ENCODE measurements at places on chromosomes 5 and 9. TPM values are rescaled to one million over a fixed set of nuclear protein-coding genes. Genes with fewer than 3 reads are reported as not detected.

SPINK4 gene
- polyA plus RNA-seq: not detected

GRCh38 chr9:99773468-99774138 lies 48.1 kb upstream of the NR4A3 start:
- no peak for DNase-seq

- DNase-seq: peak; percentile 81
These were observed 147.5 kb downstream of the LURAP1L start for GRCh38 chr9:12922224-12922866.

- DNase-seq: no peak
These were observed 11.4 kb downstream of the MRPL36 start for GRCh38 chr5:1788200-1788599.

GRCh38 chr5:52838326-52839015 lies 50.8 kb downstream of the ITGA1 start:
- DNase-seq: no peak

- DNase-seq: no peak
These were observed 2208.1 kb upstream of the WWC1 start for GRCh38 chr5:166083183-166083959.
